ENCODE measurements at places on chromosomes 1 and 21. TPM values are rescaled to one million over a fixed set of nuclear protein-coding genes. Genes with fewer than 3 reads are reported as not detected.

DNA sequence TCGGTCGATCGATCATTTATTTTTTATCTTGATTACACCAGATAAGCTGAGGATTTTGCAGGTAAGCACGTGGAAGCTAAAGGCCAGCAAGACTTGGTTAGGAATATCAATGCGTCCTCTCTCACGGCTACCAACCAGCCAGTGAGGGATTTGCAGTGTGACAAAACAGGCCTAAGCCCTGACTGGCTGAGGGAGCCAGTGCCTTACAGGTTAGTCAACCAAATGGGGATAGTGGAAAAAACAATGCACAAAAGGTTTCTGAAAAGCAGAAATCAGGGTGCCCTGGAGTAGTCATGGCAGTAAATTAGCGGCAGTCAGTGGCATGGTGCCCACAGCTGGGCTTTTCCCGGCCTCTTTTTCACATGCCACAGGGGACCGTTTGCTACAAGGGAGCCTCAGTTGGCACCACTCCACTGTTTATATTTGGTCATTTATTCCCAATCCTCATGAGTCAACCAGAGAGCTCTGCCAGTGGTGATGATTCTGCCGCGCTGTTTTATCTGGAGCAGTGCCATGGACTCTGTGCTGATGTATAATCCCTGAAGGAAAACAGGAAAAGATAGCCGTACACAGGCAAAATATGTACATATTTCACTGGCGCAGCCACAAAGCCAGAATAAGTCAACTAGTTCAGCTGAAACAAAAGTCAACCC, 167.6 kb downstream of the RHOU start:
- H3K27me3 ChIP-seq: no peaks in the 10 kb centered on the region
- no peak for DNase-seq

DNA sequence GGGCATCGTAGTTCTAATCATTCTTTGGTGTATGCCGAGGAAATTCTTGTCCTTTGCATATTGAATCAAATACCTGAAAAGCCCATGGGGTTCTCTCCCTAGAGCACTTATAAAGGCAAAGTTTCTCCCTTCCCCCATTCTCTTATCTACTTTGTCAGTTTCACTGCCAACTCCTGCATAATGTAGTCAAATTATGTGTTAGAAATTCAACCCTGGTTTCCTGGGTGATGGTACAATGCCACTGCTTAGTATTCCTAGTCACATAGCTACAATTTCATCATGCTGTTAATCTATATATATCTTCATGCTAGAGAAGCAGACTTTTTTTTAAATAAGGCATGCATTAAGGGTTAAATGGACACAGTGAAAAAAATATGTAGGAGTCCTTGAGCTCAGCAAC, 119.0 kb downstream of the PDE4B start:
- no peaks in the 10 kb centered on the region for H3K36me3 ChIP-seq
- no peak overlapping the region for H3K27ac ChIP-seq

GRCh38 chr1:96863449-96863848, 141.9 kb downstream of the PTBP2 start:
- H3K4me1 ChIP-seq: no peaks in the 10 kb centered on the region
- H3K4me3 ChIP-seq: no peak overlapping the region
- H3K27ac ChIP-seq: no peak overlapping the region
- H3K36me3 ChIP-seq: no peaks in the 10 kb centered on the region
- no peak for DNase-seq

DNA sequence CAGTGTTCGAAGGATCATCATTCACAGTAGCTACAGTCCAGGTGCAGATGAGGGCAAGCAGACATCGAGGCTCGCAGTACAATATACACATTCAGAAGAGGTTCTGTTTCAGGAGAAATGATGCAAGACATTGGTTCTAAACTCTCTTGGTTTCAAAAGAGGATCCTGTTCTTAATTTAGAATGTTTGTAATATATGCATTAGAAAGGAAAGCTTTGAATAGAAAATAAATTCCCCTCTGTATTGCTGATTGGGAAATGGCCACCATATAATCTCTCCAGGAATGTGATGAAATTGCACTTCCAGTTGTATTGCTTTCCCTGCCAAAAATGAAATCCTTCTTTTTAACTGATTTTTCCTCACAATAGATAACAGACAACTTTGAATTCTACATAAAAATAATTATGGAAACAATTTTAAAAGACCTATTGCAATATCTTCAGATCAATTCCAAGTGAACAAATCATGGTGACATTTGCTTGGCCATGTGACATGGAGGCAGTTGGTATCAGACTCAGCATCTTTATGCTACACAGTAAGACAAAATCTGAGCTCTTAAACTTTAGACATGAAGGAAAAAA, 27.6 kb upstream of the SIPA1L2 start:
- no peaks in the 10 kb centered on the region for H3K27me3 ChIP-seq
- no peak for DNase-seq
- H3K27ac ChIP-seq: no peak overlapping the region

DNA sequence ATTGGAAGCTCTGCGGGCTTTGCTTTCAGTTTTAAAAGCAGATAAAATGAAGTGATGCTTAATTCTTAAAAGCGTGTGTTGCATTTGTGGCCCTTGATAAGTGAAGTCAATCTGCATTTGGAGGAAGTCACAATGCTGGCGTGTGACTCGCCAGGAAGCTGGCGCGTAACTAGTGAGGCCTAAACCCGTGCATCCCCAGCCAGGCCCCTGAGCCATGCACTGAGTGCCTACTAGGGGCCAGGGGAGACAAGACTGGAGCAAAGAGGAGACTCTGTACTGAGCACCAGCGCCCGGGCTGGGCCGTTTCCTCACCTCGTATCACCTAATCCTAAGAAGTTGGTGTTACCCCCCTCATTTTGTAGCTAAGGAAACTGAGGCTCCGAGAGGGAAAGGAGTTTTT, 4.6 kb upstream of the DDOST start:
- H3K4me1 ChIP-seq: no peaks in the 10 kb centered on the region
- H3K27me3 ChIP-seq: no peaks in the 10 kb centered on the region
- no peak for DNase-seq

- H3K27ac ChIP-seq: no peak overlapping the region
- H3K36me3 ChIP-seq: no peaks in the 10 kb centered on the region
- H3K4me1 ChIP-seq: no peaks in the 10 kb centered on the region
Observed at GRCh38 chr1:168312718-168313604, 32.3 kb downstream of the TBX19 start.

Gene S100A2
- total RNA-seq: 2.0 TPM

Gene ALX3
- not detected for total RNA-seq

Gene VTCN1
- 0.27 TPM for total RNA-seq

Gene DMBX1
- 0.30 TPM for total RNA-seq

Gene POTED
- total RNA-seq: not detected

Gene TNFRSF25
- 9.3 TPM for total RNA-seq

Gene ADGRL4
- total RNA-seq: 0.48 TPM

Gene SNRNP40
- total RNA-seq: 111 TPM

Gene IVL
- not detected for total RNA-seq

Gene RPTN
- total RNA-seq: not detected

Gene EXO1
- 36.4 TPM for total RNA-seq
